ENCODE measurements at places on chromosomes 12 and 14.

DNA sequence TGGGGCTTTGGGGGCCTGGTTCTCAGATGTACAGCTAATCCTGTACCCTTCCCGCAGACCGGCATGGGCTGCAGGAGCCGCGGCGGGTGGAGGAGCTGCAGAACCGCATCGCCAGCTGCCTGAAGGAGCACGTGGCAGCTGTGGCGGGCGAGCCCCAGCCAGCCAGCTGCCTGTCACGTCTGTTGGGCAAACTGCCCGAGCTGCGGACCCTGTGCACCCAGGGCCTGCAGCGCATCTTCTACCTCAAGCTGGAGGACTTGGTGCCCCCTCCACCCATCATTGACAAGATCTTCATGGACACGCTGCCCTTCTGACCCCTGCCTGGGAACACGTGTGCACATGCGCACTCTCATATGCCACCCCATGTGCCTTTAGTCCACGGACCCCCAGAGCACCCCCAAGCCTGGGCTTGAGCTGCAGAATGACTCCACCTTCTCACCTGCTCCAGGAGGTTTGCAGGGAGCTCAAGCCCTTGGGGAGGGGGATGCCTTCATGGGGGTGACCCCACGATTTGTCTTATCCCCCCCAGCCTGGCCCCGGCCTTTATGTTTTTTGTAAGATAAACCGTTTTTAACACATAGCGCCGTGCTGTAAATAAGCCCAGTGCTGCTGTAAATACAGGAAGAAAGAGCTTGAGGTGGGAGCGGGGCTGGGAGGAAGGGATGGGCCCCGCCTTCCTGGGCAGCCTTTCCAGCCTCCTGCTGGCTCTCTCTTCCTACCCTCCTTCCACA lies 7.6 kb downstream of the NR4A1 start:
- DNase-seq, result peak; percentile 87

GRCh38 chr12:2317772-2318171 lies 265.0 kb downstream of the CACNA1C start:
- no peak for DNase-seq

DNA sequence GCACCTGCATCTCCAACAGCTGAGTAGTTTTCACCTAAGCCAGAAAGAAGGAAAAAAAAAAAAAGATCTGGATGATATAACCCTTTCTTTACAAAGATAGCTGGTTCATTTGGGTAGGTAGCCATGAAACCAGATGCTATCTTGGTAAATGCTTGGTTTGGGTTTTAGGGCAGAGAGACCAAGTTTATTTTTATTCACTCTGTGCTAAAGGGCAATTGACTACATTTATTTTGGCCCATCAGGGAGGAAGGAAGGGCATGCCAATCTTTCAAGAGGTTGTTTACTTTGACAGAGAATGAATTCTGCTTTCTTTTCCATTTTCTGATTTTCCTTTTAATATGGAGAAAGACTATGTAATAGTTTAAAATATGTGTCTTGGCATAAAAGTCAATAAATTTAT lies 91.0 kb downstream of the NTN4 start:
- no peak for DNase-seq

- no peak for DNase-seq
These were observed 84.0 kb downstream of the PTPN21 start for GRCh38 chr14:88470542-88471440.

- DNase-seq, result no peak
These were observed 64.9 kb upstream of the LMNTD1 start for GRCh38 chr12:25617991-25618390.

GRCh38 chr14:33493266-33493665 lies 457.6 kb downstream of the EGLN3 start:
- DNase-seq, result no peak

GRCh38 chr12:32896432-32897280 lies at the start of gene PKP2:
Gene PKP2 (minus strand): TSS chr12:32896777. CDS start chr12:32896731, 46 bp downstream.
- DNase-seq, result peak; percentile 52

DNA sequence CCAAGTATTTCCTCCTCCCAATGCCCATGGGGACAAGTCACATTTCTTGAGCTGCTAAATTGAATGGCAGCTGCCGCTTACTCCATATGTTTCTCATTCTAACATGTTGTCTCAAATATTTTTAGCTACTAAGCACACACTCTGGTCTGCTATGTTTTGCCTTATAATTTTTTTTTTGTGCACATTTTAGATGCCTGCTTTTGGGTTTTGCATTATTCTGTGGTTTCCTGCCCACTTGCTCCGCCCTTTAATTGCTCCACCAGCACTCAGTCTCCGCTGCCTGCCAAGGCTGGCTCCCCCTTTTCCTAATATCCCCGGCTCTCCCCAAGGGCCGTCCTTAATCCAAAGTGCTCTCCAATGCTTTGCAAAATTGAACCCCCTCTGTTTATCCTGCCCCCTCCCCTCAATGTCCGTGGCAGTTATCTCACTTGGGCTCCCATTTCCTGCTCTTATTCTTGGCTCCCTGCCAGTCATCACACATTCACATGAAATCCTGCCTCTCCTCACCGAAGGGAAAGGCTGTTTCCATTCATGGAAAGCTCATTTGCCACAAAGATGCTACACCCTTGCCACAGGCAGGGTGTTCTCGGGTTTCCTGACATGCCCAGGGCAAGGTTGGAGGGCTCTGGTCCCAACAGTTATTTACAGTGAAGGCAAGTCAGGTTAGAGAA lies 79.4 kb downstream of the C12orf75 start:
- DNase-seq, result peak; percentile 70

DNA sequence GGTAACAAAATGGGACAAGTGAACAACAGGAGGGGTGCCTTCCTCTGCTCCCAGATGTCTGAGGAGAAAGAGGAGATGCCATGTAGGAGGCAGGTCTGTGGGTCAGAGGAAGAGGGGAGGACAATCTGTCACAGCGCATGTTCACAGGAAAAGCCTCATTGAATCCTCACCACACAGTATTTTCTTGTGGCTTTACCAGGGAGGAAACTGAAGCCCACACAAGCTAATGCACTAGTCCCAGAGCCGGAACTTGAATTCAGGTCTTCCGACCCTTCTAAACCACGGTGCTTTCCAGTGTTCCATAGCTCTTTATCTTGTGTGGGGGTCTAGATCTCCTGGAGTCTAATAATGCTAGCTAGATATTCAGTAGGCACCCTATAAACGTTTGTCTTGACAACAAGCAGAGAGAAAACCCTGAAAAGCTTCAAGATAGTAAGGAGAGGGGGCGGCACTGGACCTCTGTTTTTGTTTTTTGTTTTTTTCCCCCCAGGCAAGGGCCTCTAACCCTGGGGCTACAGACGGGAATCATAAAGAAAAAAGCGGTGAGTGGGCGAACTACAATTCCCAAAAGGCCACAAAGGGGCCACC lies 371 bp upstream of the SHMT2 start:
- DNase-seq, result no peak

- no peak for DNase-seq
These were observed 17.1 kb downstream of the TMBIM4 start for GRCh38 chr12:66152732-66153131.

- DNase-seq, result no peak
These were observed 462 bp downstream of the SRP54 start for GRCh38 chr14:34983148-34983760.

GRCh38 chr12:10717410-10717809 lies 5.7 kb downstream of the YBX3 start:
- DNase-seq, result no peak

DNA sequence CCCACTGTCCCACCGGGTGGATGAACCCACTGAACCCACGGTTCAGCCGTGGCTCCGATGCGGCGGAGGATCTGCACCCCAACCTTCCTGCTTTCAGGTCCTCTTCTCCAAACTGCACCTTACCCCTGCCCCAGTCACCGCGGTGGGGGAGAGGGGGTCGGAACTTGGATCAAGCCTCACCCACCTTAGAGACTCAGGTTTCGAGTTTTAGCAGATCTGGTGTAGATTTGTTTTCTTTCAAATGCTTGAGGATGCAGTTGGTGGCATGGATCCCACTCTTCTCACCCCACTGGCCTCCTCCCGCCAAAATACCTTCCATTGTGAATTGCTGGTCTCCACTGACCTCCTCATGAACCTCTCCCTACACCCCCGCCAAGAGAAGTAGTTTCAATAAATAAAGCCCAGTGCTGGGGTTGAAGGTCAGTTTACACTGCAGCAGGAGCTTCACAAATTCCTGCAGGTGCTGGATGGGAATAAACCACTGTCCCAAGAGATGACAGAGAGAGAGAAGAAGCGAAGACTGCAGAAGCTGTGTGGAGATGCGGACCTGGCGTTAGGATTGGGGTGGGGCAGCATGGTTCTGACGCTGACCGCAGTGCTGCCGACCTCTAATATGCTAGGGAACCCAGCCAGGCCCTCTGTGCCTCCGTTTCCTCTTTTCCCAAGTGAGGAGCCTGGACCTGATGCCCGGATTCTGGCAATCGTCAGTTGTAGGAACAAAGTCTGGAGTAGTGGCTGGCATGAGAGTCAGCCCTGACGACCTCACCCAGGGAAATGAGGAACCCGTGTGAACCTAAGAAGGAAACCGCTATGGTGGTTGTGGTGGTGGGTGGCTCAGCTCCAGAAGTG lies 7.4 kb downstream of the TTC6 start:
- no peak for DNase-seq

- DNase-seq, result no peak
These were observed 33.0 kb downstream of the EMP1 start for GRCh38 chr12:13229504-13229903.

GRCh38 chr12:75479963-75480461 lies 543 bp upstream of the GLIPR1 start:
- no peak for DNase-seq

- DNase-seq, result no peak
These were observed 21.0 kb upstream of the ACSM4 start for GRCh38 chr12:7282844-7283243.

GRCh38 chr12:119206348-119207062 lies 27.8 kb downstream of the HSPB8 start:
- no peak for DNase-seq

DNA sequence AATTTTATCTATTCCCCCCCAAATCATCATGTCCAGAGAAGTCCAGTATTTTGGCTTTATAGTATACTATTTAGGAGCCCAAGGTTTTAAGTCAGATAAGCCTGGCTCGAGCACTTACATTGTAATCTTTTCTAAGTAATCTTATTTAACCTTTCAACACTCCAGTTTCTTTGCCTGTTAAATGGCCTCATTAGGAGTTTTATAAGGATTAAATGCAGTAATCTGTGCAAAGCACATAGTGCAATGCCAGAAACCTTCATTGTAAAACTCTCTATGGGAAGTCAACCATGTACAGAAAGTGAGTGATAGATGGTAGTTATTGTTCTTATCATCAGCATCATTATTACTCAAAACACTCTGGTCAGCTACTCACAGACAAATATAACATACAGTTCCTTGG lies 1330.4 kb downstream of the SLC16A7 start:
- DNase-seq, result no peak

DNA sequence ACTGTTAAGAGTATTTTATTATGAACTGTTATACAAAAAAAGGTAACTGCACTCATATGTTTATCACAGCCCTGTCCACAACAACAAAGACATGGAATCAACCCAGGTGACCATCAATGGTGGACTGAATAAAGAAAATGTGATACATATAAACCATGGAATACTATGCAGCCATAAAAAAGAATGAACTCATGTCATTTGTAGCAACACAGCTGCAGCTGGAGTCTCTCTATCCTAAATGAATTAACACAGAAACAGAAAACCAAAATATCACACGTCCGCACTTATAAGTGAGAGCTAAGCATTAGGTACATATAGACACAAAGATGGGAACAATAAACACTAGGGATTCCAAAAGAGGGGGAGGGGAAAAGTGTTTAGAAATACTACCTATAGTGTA lies 95.8 kb downstream of the BCAT1 start:
- DNase-seq, result no peak

DNA sequence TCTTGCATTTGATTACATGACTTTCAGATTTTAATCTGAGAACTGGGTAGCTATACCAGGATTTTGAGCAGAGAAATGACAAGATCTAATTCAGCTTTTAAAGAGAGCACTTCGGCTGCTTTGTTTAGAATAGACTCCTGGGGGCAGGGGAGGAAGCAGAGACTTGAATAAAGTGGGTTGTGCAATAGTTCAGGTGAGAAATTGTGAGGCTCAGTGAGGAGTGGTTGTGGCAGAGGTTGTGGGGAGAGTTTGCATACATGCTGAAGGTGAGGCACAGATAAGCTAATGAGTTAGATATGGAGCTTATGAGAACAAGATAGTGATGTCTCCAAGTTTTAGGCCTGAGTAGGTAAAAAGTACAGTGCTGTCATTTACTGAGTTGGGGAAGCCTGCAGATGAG lies 281.4 kb downstream of the FLRT2 start:
- no peak for DNase-seq

DNA sequence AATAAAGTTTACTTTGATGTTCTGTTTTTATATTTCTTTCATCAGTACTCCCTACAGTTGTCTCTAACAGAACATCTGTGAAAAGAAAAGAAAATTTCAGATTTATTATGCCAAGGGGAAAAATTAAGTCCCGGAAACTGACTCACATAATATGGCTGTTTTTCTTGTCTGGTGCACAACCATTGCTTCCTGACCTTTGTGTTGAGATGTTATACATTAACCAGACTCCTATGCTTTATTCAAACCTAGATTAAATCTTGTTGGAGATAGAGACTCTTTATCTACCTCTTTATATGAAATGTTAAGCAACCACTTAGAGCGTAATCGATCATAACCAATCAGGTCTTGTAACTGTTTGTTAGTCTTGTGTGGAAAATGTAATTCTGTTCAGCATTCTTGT lies 37.6 kb upstream of the BICD1 start:
- DNase-seq, result no peak

DNA sequence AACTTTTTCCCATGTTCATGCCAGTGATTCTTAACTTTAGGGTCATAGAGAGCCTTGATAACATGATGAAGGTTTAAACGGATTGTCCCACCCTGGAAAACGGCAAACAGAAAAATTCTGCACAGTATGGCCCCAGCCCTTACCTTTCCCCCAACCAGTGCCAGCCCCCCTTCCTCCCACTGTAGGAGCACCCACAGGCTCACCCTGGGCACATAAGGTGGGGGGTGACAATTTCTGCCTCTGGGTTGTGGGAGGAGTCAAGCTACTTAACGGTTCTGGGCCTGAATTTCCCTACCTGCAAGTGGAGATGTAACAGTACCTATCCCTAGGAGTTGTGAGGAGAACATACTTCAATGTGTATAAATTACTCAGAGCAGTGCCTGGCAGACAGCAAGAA lies 18.0 kb downstream of the XRCC3 start:
- peak; percentile 33 for DNase-seq

- no peak for DNase-seq
These were observed 55.8 kb upstream of the CLEC14A start for GRCh38 chr14:38311655-38312054.

DNA sequence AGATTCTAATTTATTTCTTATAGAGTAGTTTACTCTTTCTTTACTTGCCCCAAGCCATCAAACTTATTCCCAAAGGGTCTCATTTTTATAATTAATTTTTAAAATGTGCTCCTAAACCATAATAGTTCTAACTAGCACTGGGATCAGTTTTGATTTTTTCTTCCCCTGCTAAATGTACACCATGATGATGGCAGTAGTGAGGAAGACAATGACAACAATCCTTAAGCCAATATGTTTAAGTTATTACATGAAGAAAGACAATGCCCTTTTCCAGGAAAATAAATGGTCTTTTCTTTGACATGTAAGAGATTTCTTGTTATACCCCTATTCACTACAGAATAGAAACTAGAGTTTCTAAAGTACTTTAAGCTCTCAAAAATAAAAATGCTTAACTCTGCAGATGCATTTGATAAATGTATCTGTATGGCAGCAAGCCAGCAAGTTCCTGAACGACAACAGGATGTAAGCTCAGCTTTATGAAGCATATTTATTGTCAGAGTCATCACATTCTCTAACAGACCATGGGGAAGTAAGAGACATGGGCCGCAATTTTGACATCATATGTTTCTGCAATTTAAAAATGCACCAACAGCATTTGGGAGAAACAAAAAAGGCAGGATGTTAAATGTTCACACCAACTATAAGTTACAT lies 36.0 kb upstream of the SNX6 start:
- DNase-seq, result peak; percentile 67

- DNase-seq, result no peak
These were observed 882.4 kb downstream of the DIO2 start for GRCh38 chr14:79328863-79329262.
